ENCODE measurements at places on chromosomes 6 and 20.

GRCh38 chr6:34196116-34196832, 40.4 kb upstream of the HMGA1 start:
- DNase-seq, result peak; percentile 66

- DNase-seq, result no peak
Measured at GRCh38 chr6:125245523-125246264, 56.1 kb downstream of the HDDC2 start.

GRCh38 chr6:35698858-35699257, 10.1 kb upstream of the FKBP5 start:
- DNase-seq, result no peak

DNA sequence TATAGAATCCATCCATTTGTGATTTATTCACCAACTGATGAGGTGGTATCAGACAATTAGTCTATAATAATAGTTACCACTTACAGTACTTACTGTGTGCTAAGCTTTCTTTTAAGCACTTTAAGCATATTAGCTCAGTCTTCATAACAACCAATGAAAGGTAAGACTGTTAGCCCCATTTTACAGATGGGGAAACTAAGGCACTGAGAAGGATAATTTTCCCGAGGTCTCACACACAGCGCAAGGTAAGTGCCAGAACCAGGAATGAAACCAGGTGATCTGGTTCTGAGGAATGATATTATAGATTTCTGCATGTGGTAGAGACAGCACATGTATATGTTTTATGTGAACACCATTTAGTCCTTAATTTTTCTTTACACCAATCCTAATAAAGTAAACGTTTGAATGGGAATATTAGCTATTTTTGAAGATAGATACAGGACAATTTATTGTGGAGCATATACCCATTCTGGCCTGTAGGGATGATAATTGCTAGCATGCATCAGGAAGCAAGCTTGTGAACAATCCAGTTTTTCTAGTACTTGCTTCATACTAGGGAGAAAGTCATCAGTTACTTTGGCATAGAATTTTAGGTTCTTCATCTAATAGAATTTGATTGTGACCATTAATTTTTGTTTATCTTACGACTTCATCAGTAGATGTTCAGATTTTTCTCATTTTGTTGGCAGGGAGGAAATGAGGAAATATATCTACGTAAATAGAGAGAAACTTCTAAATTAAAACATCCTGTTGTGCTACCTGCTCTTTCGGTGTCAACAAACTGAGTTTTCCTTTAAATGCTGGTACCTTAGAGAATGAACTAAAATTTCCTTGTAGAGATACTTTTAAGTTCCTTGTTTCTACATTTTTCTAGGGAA, 3.0 kb downstream of the YWHAB start:
- peak; percentile 37 for DNase-seq

GRCh38 chr6:51644426-51644825, 443.0 kb downstream of the PKHD1 start:
- no peak for DNase-seq

- peak; percentile 70 for DNase-seq
Measured at GRCh38 chr6:142796571-142796970, 148.4 kb downstream of the HIVEP2 start.

- DNase-seq, result no peak
Measured at GRCh38 chr20:10322073-10323012, 103.7 kb downstream of the SNAP25 start.

- no peak for DNase-seq
Measured at GRCh38 chr6:131169613-131170012, 34.3 kb downstream of the AKAP7 start.

- peak; percentile 77 for DNase-seq
Measured at GRCh38 chr6:26187981-26188635, 100.9 kb downstream of the HFE start.

DNA sequence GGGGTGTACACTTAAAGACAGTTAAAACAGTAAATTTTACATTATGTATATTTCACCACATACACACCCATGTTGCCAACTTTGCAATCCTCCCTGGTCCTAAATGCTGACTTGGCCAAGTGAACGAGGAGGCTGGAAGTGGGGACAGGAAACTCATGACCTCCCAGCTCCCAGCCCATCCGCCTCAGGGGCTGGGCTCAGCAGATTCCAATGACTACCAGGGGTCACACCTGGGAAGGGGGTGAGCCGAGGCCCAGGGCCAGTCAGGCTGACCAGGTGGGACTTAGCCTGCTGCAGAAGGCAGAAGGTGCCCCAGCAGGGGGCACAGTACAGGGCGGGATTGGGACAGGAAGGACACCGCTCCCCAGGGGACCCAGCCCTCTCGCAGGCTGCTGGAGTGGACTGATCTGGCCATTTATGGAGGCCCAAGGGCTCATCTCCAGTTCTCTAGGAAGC, 2.4 kb downstream of the SIGLEC1 start:
- DNase-seq, result no peak

DNA sequence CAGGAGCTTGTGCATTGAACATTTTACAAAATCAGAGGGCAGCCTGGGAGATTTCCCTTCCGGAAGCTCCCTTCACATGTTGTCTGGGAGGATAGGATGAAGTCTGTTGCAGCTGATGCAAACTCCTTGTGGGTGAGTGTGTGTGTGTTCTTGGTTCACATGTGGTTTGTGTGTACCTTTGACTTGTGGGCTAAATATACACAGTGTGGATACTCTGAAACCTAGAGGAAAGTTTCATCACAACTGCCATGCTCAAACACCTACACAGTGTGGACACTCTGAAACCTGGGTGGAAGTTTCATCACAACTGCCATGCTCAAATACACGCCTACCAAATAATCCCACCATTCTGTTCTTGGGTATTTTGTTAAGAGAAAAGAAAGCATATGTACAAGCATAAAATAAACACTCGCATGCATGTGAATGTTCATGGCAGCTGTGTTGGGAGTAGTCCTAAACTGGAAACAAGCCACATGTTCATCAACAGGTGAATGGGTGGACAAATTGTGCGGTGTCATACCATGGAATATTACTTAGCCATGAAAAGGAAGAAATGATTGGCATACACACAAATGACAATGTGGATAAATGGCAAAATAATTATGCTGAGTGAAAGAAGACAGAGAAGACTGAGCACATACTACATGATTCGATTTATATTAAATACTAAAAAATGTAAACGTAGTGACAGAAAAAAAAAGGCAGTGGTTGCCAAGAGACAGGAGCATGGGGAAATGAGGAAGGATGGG, 1.8 kb downstream of the SCP2D1 start:
- DNase-seq, result no peak

DNA sequence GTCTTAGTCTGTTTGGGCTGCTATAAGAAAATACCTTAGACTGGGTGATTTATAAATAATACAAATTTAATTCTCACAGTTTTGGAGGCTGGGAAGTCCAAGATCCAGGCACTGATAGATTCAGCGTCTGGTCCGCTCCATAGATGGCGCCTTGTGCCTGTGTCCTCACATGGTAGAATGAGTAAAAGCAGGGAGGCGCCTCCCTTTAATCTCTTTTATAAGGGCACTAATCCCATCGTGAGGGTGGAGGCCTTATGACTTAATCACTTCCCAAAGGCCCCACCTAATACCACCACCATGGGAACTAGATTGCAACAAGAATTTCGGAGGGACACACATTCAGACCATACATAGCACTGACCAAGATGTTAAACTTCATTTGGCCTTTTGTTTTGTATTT, 91.2 kb upstream of the TMEM181 start:
- DNase-seq, result no peak

GRCh38 chr6:87501809-87502572, 29.2 kb downstream of the SLC35A1 start:
- no peak for DNase-seq

GRCh38 chr6:164750128-164750527, 559.3 kb downstream of the C6orf118 start:
- DNase-seq, result no peak

- DNase-seq, result no peak
Measured at GRCh38 chr6:53090576-53090975, 25.4 kb downstream of the FBXO9 start.

DNA sequence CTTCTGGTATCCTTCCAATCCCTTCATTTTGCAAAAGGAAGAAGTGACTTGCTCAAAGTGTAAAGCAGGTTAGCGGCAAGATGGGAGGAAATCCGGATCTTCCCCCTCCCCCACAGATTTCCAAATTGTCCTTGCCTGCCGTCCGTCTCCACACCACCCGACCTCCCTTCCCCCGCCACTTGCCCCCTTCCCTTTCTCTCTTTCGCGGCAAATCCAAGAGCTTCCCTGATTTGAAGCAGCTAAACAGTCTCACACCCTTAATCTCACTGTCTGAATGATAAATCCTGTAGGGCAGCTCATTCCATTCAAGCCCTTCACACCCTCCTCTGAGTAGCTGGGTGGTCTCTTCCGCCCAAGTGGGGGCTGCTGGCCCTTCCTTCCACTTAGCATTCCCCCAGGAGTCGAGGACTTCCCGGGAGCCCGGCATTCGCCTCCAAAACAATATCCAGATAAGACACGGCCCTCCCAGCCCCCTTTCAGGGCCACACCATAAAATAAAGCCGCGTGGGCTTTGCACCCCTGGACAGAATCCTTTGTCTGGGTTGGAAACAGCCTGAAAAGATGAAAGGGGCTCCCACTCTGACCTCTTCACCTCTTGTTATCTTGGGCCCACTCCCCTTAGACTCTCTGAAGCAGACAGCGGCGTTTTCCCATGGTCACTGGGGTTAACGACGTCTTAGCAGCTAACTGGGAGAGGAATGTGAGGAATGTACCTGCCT, 44.0 kb upstream of the PIM1 start:
- DNase-seq, result no peak

DNA sequence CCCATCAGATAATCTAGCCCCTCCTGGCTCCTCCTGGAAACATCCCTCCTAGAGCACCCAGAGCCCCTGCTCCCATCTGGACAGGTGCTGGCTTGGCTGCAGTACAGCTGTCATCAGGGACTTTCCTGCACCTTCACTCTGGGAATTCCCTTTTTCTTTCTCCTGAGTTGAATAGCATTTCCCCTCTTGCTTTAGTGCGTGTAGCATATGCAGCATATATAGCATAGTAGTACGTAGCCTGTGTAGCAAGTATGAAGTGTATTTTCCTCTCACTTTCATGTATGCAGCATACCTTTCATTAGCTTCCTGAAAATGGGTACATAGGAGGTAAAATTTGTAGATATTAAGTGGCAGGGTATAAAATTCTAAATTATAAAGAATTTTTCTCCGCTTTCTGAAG, 352.9 kb downstream of the ESR1 start:
- no peak for DNase-seq

DNA sequence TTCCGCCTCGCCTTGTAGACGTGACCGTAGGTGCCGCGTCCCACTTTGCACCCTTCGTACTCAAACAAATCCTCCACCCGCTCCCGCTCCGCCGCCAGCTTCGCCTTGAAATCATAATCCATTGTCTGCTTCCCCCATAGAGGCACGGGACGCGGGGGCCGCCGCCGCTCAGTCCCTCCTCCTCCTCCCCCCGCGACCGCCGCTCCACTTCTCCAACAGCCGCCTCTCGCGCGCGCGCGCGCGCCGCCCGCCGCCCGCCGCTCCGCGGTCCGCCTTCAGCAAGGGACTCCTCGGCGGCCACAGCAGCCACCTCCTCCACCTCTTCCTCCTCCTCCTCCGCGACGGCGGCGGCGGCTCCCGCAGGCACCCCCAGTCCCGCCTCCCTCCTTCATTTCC, 256 bp downstream of the CDK19 start:
- DNase-seq, result no peak

DNA sequence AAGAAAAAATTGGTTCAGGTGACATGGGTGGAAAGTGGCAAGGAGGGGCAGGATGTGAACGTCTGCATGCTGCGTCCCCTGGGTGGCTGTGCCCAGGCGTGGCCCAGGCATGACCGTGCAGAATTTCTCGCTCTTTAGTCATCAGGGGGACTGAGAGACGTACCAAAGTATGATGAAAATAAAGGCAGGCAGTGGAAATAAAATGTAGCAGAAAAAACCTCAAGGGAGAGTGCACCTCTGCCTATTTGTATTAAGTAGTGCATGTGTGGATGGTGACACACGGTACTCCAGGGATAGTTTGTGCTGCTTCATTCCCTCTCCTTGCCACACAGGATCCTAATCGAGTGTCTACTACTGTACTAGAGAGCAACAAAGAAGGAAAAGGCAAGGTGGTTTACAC, 81.1 kb downstream of the ATP9A start:
- DNase-seq, result peak; percentile 65

DNA sequence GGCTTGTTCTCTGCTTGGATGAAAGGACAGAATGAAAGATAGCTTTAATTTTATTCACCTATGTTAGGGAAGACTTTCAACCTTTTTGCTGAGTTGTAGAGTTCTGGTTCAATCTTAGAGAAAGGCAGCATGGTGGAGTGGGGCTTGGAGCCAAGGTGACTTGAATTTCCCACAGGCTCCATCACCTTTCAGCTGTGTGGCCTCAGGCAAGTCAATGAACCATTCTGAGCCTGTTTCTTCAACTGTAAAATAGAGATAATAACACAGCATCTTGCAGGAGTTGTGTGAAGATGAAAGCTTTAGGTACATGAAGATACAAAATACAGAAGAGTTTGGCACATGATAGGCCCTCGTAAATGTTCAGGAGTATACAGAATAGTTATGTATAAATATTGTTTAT, 19.1 kb upstream of the DTNBP1 start:
- DNase-seq, result no peak

GRCh38 chr6:2622671-2623070, 128.1 kb downstream of the MYLK4 start:
- DNase-seq, result no peak

GRCh38 chr6:165573671-165574070, 89.4 kb downstream of the PDE10A start:
- peak; percentile 17 for DNase-seq

GRCh38 chr6:10970731-10971130, 73.4 kb downstream of the ELOVL2 start:
- no peak for DNase-seq

DNA sequence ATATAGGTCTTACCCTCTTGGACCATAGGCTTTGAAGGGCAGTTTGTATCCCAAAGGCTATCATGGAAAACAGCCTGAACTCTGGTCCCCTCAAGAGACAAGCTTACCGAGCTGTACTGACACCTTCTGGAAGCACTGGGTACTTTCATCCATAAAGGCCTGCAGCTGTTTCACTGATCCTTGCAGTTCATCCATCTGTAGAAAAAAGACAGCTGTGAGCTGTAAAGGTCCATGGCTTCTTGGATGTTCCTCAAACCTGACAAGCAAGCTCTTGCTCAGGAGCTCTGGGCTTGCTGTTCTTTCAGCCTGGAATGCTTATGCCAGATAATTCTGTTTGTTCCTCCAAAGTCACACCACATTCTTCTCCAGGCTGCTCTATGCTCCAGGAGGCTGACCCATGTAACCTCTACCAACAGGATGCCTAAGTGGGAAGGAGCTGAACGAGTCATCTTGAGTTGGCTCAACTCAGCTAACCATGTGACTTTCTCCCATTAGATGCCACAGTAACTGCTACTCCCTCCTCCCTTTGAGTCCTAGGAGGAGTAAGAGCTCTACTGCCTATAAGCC, 8.8 kb upstream of the NDRG3 start:
- DNase-seq, result peak; percentile 86

DNA sequence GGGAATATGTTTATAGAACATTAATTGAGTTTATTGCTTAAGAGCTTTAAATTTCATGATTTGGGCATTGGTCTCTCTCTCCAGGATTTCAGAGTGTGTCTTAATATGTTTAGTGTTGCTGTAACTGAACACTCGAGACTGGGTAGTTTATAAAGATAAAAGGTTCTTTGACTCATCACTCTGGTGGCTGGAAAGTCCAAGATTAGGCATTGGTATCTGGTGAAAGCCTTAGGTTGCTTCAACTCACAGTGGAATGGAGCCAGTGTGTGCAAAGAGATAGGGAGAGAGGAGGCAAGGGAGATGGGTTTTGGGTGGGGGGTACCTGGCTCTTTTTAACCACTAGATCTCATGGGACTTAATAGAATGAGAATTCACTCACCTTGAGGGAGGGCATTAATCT, 35.6 kb upstream of the DTNBP1 start:
- DNase-seq, result peak; percentile 12

- peak; percentile 33 for DNase-seq
Measured at GRCh38 chr6:150967910-150968309, 102.4 kb downstream of the MTHFD1L start.
